ENCODE measurements at places on chromosomes 4 and X.

- no peak for DNase-seq
Measured at GRCh38 chrX:136778916-136779315, 1.8 kb downstream of the ARHGEF6 start.

DNA sequence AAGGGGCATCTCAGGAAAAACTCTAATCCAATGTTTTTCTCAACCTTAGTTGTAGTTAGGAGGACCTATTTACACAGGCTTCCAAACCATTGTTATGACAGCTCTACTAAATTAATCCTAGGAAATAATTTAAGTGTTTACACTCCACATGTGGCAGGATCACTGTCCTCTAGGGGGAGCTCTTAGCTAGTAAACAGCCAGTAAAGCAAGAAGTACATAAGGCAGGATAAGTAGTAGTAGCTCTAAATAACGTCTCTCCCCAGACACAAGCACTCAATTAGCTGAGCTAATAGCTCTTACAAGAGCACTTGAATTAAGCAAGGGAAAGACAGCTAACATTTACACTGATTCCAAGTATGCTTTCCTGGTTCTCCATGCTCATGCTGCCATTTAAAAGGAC lies 37.3 kb downstream of the NUDT11 start:
- no peak for DNase-seq

- no peak for DNase-seq
Measured at GRCh38 chr4:123980736-123981300, 584.2 kb downstream of the SPRY1 start.

- DNase-seq = no peak
Measured at GRCh38 chrX:150507251-150507856, 61.1 kb upstream of the MTM1 start.

DNA sequence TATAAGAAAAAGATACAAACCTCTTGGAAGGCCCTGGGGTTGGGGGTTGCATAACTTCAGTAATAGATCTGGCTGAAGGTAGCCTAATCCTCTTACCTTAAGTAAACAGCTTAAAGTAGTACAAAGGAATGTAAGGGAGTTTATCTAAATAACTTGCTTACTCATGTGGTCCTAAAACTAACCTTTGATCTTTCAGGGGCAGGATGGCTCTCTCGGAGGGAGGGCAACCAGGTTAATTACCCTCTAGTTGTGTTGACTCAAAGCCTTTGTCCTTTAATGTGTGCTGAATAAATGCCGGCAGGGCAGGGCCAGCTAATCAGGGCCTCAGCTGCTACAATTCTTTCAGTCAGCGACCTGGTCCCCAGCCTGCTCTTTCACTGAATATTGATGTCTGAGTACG lies 822.0 kb upstream of the SLIT2 start:
- DNase-seq = no peak

GRCh38 chr4:31083456-31083855 lies 363.3 kb downstream of the PCDH7 start:
- no peak for DNase-seq

DNA sequence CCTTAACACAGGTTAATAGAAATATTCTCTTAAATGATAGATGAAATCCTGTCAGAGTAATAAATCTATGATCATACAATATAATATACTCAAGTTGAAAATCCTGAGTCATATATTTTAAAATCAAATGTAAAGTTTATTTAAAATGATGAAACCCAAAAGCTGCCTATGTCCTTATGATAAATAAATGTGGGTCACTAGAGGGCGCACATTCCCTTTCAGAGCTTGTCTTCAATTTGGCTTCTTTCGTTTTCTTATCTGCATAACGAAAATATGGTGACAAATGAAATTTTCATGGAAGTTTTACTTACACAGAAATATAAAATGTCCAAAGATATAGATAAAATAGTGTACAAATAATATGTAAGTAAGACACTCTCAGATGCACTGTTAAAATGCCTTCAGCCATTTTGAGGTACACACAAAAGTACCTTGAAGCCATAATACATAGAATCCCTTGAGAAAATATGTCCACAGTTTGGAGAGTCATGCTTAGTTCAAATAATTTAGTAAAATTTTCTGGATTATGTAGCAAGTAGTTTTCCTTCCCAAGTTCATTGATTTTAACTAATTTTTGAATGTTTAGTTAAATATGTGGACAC lies 680.4 kb downstream of the DMD start:
- DNase-seq = no peak

DNA sequence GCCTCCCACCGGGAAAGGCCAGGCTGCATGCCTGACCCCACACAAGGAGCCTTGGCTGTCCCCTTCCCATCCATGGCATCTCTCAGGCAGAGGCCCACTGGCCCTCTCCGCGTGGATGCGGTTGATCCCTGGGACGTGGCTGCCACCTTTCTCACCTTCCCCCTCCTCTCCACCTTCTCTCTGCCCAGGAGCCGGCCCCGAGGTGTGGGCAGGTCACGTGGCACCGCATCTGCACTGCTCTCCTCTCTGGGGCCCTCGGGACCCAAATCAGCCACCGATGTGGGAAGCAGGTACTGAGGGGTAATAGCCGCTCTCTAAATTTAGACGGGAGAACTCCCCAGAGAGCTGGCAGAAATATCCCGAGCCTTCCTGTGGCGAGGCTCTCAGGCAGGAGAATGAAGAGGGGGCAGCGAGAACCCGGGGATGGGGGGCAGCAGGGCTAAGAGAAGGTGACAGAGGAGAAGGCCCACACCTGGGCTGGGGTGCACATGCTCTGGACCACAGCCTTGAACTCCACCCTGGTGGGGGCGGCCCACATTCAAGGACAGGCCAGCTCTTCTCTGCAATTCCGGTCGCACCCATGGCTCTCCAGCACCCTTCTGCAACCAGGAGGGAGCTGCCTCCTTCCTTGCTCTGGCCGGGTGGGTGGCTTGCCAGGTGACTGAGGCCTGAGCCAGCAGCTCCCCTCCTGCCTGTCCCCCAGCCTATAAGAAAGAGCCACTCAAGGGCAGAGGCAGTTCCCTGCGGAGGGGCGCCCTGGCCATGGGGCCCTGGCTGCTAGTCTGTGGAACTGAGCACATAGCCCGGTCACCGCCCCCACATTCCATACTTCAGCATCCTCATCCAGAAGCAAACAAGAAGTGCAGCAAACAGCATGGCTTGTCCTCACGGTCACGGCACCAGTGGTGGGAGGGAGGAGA lies 9.6 kb upstream of the DUSP9 start:
- DNase-seq = no peak

DNA sequence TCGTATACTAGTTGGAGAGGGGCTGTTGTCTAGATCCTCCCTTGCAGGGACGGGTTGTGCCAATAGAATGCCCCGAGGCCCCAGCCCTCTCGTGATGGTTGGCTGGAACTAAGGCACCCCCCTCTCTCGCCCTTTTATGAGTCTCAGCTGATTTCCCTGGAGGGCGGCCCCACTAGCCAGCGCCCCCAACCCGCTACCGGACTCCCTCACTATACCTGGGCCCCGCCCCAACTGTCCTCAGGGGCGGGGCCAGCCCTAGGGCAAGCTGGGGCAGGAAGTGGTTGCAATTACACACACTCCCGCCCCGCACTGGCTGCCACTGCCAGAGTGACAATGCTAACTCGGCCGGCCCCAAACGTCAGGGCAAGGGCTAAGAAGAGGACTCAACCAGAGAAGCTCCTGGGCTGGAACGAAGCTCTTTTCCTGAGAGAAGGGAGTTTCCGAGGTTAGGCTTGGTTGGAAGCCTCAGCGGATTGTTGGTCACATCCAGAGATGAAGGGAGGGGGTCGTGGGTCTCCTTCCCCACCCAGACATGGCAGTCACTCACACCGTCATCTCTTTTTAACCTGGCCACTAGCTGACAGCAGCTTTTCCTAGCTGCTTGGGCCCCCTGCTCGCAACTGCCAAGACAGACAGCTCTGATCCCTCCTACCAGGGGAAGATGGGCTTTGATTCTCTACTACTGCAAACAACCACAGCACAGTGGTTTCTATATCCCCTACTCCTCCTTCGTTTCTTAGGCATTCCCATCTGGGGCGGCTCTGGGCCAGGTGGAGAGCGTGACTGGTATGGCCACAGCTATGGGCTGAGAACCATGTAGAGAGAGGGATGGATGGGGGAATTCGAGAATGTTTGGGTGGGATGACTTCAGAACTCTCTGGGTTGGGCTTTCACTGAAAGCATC lies 21.0 kb upstream of the BCORL1 start:
- peak; percentile 53 for DNase-seq

- DNase-seq = no peak
Measured at GRCh38 chr4:74028504-74028903, 10.0 kb downstream of the CXCL3 start.

GRCh38 chrX:18542131-18542530 lies 116.7 kb downstream of the CDKL5 start:
- no peak for DNase-seq

- DNase-seq = no peak
Measured at GRCh38 chr4:144818136-144818535, 172.2 kb downstream of the HHIP start.

DNA sequence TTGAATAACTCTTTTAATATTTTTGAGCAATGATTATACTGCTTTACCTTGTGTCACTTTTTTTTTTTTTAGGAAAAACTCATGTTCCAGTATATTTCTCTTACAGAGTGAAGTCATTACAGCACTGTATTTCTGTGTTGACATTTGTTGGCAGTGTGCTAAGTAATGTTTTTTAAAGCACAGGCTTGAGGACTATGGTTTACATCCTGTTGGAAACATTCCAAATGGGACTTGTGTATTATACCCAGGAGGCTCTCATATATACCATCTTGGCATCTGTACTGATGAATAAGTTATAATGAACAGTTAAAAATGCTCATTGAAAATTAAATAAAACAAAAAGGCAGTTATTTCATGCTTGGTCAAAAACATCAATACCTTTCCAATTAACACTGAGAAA lies 33.8 kb downstream of the CEP44 start:
- no peak for DNase-seq
